Immature natural killer cell (primary cell): ENCODE measurements at places on chromosomes 3 and 15. TPM values are rescaled to one million over a fixed set of nuclear protein-coding genes. Genes with fewer than 3 reads are reported as not detected.

DNA sequence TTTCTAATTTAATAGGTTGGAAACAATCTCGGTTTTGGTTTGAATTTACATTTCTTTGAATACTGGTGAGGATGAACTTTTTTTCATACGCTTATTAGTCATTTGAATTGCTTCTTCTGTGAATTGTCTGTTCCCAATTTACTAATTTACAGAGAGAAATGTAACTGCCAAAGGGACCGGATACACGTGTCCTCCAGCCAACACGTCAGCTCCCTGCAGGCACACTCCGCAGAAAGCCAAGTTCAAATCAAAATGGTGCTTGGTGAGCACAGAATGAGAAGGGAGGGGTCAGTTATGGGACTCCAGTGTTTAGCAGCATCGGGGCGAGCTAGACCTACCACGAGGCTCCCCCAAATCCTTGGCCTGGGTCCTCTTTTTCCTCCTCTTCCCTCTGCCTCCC is 10.8 kb upstream of the TSEN2 start:
- H3K4me1 ChIP-seq: no peaks in the 10 kb centered on the region
- no peak for DNase-seq
- H3K27ac ChIP-seq: no peak overlapping the region

- peaks cover 9% of the 10 kb centered on the region for H3K27me3 ChIP-seq
- DNase-seq: no peak
- no peaks in the 10 kb centered on the region for H3K36me3 ChIP-seq
- no peak overlapping the region for H3K4me3 ChIP-seq
- H3K27ac ChIP-seq: no peak overlapping the region
- H3K4me1 ChIP-seq: no peaks in the 10 kb centered on the region
These were observed 185.5 kb upstream of the ANKRD28 start for GRCh38 chr3:15983232-15983631.

GRCh38 chr15:58440922-58441321 is 9.1 kb downstream of the LIPC start:
- H3K4me1 ChIP-seq: peaks cover 34% of the 10 kb centered on the region
- H3K27me3 ChIP-seq: no peaks in the 10 kb centered on the region
- no peak overlapping the region for H3K4me3 ChIP-seq

DNA sequence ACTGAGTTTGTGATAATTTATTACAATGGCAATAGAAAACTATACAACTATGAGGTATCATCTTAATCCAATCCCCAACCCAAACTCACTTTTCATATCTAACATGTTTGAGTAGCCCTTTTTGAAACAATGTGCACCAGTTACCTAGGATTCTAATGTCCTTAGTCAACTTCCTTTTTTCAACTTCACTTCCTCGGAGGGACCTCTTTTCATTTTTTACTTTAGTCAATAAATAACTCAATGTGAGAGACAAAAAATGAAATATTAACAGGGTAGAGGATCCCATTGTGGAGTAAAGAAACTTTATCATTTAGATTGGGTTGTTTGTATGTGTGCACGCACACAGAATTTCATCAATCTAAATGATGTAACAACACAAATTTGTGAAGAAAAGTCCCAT is 193.6 kb upstream of the LRRC3B start:
- no peak for DNase-seq
- no peak overlapping the region for H3K27ac ChIP-seq
- no peak overlapping the region for H3K4me3 ChIP-seq
- H3K36me3 ChIP-seq: no peaks in the 10 kb centered on the region
- no peaks in the 10 kb centered on the region for H3K4me1 ChIP-seq

- no peaks in the 10 kb centered on the region for H3K36me3 ChIP-seq
- H3K4me1 ChIP-seq: peaks cover 8% of the 10 kb centered on the region
These were observed 47.7 kb upstream of the HES1 start for GRCh38 chr3:194087995-194088855.

- no peak for DNase-seq
- no peaks in the 10 kb centered on the region for H3K36me3 ChIP-seq
- H3K27me3 ChIP-seq: no peaks in the 10 kb centered on the region
- H3K27ac ChIP-seq: no peak overlapping the region
- no peaks in the 10 kb centered on the region for H3K4me1 ChIP-seq
These were observed 210.0 kb upstream of the PEX5L start for GRCh38 chr3:180246688-180247195.

- H3K4me1 ChIP-seq: no peaks in the 10 kb centered on the region
- no peak overlapping the region for H3K27ac ChIP-seq
- no peak for DNase-seq
- H3K36me3 ChIP-seq: peaks cover 4% of the 10 kb centered on the region
These were observed 177.0 kb downstream of the FGF12 start for GRCh38 chr3:192550356-192550755.

DNA sequence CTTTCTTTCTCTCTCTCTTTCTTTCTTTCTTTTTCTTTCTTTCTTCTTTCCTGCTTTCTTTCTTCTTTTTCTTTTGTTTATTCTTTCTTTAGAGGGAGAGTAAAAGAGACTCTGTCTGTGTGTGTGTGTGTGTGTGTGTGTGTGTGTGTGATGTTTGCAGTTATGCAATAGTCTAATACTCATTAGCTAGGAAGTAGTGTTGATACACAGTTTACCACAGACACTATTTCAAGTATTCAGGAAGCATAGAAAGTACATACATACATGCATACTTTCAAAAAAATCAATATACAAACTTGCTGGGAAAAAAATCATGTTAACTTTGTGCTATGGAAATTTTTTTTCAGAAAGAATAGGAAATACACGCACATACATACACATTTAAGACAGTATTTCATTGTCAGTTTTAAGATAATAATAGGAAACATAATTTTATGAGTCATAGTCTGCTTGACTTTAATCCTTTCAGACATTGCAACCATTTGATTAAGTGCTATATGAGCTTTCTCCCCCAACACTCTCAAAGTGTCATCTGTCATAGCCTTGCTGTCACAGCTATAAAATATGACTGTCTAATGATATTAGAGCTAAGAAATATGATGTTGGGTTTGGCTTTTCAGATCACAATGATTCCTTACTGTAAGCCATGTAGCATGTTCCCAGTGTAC is 74.9 kb upstream of the EPHA3 start:
- H3K36me3 ChIP-seq: no peaks in the 10 kb centered on the region
- DNase-seq: no peak
- H3K4me1 ChIP-seq: no peaks in the 10 kb centered on the region
- H3K27me3 ChIP-seq: no peaks in the 10 kb centered on the region

DNA sequence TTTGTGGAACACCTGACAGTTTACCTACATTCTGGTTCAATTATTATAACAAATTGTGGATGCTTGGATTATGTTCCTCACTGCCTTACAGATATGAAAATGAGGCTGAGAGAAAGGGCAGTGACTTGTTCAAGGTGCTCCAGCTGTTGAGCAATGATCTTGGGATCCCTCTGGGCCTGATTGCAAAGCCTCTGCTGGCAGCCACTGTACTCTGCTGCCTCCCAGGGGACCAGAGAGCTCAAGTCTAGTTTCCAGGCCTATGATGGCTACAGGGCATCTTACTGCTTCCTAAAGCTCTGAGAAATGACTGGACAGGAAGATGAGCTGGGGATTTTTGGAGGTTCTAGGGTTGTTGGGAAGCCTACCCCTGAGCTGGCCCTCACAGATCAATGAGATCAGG is 2.3 kb upstream of the SHC4 start:
- H3K4me1 ChIP-seq: peaks cover 48% of the 10 kb centered on the region
- no peak overlapping the region for H3K27ac ChIP-seq
- DNase-seq: no peak
- H3K4me3 ChIP-seq: peak overlapping the region; percentile 16
- no peaks in the 10 kb centered on the region for H3K36me3 ChIP-seq
- peaks cover 3% of the 10 kb centered on the region for H3K27me3 ChIP-seq

DNA sequence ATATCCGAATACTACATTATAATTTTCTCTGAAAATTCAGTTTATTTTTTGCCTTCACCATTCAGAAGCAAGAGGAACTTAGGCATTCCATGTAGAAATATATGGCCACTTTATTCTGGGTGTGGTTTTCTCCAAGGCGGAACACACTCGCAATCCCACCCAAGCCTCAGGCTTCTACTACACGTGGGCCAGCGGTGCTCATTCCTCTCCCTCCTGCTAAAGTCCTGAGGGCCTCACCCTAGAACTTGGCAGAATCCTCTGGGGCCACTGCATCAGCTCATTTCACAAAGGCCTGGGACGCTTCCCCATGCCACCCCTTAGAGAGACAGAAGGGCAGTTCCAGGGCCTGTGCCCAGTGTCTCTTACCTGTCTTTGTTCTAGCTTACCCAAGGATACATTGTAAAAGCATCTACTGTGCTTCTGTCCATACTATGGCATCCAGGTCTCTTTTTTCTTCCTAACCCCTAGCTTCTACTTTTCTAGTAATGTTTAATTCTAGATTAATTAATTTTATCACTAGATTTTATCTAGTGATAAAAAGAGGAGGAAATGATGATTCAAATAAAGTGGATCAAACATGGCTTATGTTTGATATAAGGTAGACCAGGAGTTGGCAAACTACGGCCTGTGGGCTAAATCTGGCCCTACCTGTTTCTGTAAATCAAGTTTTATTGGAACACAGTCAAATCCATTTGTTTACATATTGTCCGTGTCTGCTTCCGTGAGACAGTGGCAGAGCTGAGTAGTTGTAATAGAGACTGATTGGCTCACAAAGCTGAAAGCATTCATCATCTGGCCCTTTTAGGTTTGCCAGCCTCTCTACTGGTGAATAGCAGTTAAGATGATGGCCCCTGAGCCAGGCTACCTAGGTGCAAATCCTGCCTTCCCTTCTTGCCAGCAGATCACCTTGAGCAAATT is 29.8 kb downstream of the LARS2 start:
- DNase-seq: no peak
- peaks cover 8% of the 10 kb centered on the region for H3K36me3 ChIP-seq
- H3K4me1 ChIP-seq: peaks cover 15% of the 10 kb centered on the region
- no peak overlapping the region for H3K4me3 ChIP-seq

DNA sequence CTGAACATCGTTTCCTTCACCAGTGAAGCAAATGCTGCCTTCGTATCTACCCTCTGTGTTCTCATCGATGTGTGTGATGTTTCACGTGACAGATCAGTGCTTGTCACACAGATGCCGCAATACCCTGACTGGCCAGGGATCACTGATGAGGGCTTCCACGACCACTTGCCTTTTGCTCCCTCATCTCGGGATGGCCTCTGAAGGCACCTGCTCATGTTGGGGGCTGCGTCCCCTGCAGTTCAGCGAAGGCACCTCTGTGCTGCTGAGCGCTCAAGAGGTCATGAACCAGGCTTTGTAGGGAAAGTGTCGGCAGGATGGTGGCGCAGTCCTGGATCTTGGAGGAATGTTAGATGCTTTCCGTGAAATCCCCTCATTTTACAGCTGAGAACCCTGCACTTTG is 79.2 kb upstream of the KLF13 start:
- no peak overlapping the region for H3K4me3 ChIP-seq
- H3K4me1 ChIP-seq: no peaks in the 10 kb centered on the region
- H3K27ac ChIP-seq: no peak overlapping the region
- no peaks in the 10 kb centered on the region for H3K36me3 ChIP-seq
- H3K27me3 ChIP-seq: no peaks in the 10 kb centered on the region
- no peak for DNase-seq

DNA sequence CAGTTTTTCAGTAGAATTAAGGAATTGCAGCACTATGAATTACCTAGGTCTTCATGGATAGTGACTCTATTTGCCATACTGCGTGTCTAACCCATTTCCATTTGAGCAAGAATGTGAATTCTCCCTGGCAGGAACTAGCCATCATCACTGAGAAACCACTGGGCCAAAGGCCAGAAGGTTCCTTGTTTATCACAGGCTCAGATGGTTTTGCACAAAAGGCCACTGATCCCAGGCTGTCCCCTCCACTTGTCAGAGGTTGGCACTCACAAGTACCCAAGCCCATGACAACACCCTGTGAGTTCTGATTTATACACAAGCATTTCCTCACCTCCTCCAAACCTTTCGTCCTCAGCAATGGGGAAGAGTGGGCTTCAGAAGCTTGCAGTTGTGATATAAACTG is 131.8 kb downstream of the FOXB1 start:
- peaks cover 4% of the 10 kb centered on the region for H3K27me3 ChIP-seq
- no peak overlapping the region for H3K4me3 ChIP-seq
- no peak for DNase-seq
- no peaks in the 10 kb centered on the region for H3K36me3 ChIP-seq

GRCh38 chr3:125003369-125003853 is 52.4 kb downstream of the HEG1 start:
- H3K4me3 ChIP-seq: no peak overlapping the region
- H3K27ac ChIP-seq: no peak overlapping the region
- peaks cover 30% of the 10 kb centered on the region for H3K4me1 ChIP-seq
- peaks cover 85% of the 10 kb centered on the region for H3K36me3 ChIP-seq

GRCh38 chr3:69823743-69824142 is 84.5 kb downstream of the MITF start:
- no peaks in the 10 kb centered on the region for H3K36me3 ChIP-seq
- H3K27ac ChIP-seq: no peak overlapping the region
- no peak for DNase-seq
- no peaks in the 10 kb centered on the region for H3K4me1 ChIP-seq

Gene COL6A5
- not detected for polyA plus RNA-seq

Gene FOXB1
- polyA plus RNA-seq: 0.07 TPM

Gene RTP1
- polyA plus RNA-seq: not detected

Gene GOLGA6B
- polyA plus RNA-seq: not detected

Gene ECE2
- polyA plus RNA-seq: not detected

Gene VILL
- polyA plus RNA-seq: 12.9 TPM
